KBM-7 (cell line): ENCODE measurements at places on chromosomes 11 and 22.
A peak's percentile ranks its signal among the peaks of the same experiment; 100 is the strongest.

GRCh38 chr11:13929395-13929891 lies 33.1 kb upstream of the SPON1 start:
- no peak for DNase-seq

- peak; percentile 14 for DNase-seq
These were observed 1.1 kb downstream of the TTLL12 start for GRCh38 chr22:43185860-43186261.

DNA sequence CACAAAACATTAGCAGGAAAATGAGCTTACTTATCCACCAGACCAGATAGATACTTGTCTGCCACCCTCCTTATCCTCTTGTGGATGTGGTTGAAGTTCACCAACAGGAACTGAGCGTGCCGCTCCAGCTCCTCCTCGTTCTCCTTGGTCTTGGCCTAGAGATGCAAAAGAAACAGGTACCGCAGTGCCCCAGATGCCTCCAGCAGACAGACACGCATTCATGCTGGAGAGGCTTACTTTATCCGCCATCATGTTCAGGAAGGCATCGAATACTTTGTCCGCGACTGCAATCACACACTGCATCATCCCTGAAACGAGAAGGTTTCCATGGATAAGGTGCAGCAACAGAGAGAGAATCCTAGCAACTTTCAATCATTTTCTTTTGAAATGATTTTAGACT lies 21.0 kb upstream of the SERPIND1 start:
- no peak for DNase-seq

DNA sequence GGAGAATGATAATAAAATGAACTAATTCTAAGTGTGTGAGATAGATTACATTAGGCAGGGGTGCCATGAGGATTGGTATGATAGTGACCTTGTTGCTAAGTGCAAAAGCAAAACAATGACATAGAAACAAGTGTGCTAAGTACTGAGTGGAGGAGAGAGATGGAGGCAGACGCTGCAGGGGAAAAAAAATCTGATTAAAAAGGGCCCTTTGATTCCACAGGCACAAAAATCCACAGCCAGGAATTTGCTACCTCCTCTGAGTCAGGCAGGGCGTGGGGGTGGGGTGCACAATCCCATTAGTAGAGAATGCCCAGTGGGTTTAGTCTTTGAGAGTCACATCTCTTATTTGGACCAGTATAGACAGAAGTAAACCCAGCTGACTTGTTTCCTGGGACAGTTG lies at the start of gene CNTF:
Gene CNTF, plus strand, starts transcription at position 322 of the 400 bp plus-strand sequence. CDS start 88 bp downstream, outside the sequence.
- no peak for DNase-seq

GRCh38 chr22:33119044-33119443 lies 60.9 kb upstream of the SYN3 start:
- DNase-seq, result no peak

DNA sequence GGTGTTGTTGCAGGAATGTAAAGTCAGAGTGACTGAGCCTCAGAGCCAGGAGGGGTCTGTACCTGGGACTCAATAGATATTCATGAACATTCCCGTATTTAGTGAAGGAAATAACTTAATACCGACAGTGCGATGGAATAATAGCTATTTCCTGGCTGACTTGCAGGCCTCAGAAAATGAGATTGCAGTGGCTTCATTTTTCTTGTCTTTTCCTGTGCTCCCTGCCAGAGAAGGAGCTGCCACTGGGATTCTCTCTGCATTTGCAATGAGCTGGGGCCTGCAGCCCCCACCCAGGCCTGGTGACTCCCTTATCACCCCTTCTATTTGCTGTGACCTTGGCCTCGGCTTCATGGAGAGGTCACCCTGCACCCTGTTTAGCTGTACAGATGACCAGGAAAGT lies 173.4 kb downstream of the MIAT start:
- no peak for DNase-seq

- DNase-seq, result peak; percentile 34
These were observed 782 bp downstream of the TMEM109 start for GRCh38 chr11:60914633-60915247.

DNA sequence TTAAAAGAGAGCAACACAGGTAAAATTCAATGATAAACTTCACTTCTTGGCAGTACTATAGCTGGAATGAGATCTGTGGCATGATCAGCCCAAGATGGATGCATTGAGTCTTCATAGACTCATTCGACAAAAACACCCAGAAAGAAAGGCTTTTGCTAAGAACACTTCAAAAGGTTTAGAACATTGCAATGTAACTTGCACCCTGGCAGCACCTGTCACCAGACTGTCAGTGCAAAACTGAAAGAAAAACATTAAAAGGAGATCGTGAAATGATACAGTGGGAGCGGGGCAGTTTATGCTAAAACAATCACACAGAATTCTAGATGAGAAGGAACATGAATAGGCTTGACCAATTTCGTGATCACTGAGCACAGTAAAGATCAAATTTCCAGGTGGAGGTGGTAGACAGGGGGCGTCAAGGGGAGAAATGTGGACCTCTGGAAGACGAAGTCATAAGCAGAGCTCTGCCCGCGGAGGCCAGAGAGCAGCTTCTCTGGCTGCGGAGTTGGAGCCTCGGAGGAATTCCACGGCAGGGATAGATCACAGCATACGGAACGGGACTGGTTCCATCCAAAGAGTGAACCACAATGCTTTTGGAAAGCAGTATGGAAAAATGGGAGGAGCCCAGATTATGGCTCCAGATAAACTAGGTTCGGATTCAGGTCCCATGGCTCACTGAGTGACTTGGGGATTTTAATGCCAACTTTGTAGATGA lies 11.9 kb downstream of the VSIG10L2 start:
- no peak for DNase-seq

GRCh38 chr11:60831501-60832079 lies 10.3 kb upstream of the CCDC86 start:
- no peak for DNase-seq

- no peak for DNase-seq
These were observed 4.9 kb upstream of the CYTH4 start for GRCh38 chr22:37277384-37277783.

DNA sequence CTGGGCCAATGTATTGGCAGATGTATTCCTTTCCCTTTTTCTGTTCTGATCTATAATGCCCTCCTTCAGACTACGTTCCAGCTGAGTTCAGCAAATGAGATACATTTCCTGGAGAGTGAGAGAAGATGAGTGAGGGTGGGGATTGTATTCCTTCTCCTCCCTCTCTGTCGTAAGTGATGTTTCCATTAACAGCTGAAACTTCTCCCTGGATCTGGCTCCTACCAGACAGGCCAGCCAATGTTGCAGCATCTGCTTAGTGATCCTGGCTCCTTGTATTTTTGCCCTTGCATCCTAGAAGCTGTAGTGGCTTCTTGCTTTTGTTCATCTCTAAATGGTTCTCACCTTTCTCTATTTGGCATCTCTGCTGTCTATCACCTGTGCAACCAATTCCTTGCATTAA lies 48.2 kb upstream of the MTMR2 start:
- DNase-seq, result no peak

DNA sequence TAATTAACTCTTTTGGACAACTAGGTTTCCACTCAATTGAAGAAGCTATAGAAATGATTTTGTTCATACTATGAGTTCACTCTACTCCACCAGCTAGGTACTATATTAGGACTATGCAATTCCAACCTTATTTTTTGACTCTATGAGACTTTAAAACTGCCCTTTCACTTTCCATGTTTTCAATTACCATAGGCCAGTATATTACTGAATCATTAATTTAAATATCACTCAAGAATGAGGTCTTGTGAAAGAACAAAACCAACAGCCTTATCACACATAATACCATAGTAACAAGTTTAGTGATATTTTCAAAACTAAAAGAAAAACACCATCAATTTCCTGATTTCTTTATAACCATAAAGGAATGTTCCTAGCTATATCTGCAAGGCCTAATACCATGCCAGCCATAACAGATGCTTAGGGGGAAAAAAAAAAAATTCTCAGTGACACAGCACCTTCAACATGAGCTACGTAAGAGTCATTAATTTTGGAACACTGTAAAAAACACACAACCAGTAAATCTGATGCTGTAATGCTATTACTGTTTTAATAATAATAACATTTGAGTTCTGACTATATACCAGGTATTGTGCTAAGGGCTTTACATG lies 6.1 kb downstream of the DCUN1D5 start:
- no peak for DNase-seq

DNA sequence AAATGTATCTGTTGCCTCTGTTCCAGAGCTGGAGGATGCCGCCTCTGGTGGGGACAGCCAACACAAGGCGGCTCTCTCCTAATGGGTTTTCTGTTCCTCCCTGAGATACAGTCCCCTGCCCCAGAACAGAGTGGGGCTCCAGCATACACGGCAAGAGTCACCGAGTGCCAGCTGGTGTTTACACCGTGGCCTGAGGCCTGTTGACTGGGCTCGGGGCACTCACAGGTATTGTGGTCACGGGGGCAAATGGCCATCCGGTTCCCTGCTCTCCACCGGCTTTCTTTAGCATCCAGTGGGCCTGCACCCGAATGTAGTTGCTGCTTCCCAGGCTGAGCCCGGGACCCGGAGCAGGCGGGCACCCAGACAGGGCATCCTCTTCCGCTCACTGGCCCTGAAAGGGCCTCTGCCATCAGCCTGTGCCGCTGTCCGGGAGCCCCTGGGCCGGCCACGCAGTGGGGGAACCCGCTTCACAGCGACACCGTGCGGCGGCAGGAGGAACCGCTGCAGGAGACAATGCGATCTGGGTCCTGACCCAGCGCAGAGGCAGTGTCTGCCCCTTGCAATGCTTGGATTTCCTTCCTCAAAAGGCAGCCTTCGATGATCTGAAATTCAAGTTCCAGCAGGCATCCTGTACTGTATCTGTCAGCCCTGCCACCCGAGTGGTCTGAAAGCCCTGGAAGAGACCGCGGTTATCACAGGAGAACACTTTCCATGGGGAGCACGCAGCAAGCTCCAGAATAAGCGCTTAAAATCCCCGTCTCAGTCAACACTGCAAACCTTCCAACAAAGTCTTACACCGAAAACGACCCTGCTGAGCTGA lies 859 bp upstream of the KRTAP5-5 start:
- peak; percentile 56 for DNase-seq

- no peak for DNase-seq
These were observed 2.3 kb downstream of the TSPAN18 start for GRCh38 chr11:44729063-44729462.

DNA sequence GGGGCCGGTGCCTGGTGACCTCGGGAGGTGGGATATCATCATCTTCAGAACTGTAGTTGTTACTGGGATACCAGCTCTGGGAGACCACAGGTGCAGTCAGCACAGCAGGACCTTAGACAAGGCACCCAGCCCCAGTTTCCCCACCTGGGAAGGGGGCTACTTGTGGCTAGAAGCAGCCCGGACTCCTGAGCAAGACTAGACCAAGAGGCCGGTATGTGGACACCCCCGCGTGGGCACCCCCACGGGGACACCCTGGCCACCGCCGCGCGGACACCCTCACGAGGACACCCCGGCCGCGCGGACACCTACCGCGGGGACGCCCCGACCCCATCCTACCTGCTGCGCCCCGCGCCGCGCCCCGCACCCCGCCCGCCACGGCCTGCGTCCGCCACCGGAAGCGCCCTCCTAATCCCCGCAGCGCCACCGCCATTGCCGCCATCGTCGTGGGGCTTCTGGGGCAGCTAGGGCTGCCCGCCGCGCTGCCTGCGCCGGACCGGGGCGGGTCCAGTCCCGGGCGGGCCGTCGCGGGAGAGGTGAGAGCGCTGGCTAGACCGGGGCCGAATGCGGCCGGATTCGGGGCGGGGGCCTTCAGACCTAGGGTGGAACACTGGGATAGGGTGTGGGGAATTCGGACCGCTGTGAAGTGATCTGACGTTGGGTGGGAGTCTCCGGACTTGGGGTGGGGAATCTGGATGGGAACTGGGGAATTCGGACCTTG lies at the start of the genes COMT and TXNRD2:
Gene COMT, plus strand, starts transcription at position 408 of the 718 bp plus-strand sequence. CDS start 20,755 bp downstream, outside the sequence.
Gene TXNRD2, minus strand, starts transcription at position 454 of the 718 bp plus-strand sequence. Its CDS starts 15 bp downstream, at position 439.
- peak; percentile 51 for DNase-seq

- peak; percentile 63 for DNase-seq
These were observed 93.9 kb downstream of the TECTA start for GRCh38 chr11:121194731-121195596.

- DNase-seq, result no peak
These were observed 47.5 kb upstream of the AQP11 start for GRCh38 chr11:77542296-77542695.

GRCh38 chr11:3807909-3808860 lies at the start of gene PGAP2:
Gene PGAP2 (plus strand): TSS chr11:3808560. CDS start chr11:3811260, 2,700 bp downstream.
- DNase-seq, result peak; percentile 85

GRCh38 chr11:30313580-30313979 lies 9.3 kb upstream of the ARL14EP start:
- DNase-seq, result no peak

DNA sequence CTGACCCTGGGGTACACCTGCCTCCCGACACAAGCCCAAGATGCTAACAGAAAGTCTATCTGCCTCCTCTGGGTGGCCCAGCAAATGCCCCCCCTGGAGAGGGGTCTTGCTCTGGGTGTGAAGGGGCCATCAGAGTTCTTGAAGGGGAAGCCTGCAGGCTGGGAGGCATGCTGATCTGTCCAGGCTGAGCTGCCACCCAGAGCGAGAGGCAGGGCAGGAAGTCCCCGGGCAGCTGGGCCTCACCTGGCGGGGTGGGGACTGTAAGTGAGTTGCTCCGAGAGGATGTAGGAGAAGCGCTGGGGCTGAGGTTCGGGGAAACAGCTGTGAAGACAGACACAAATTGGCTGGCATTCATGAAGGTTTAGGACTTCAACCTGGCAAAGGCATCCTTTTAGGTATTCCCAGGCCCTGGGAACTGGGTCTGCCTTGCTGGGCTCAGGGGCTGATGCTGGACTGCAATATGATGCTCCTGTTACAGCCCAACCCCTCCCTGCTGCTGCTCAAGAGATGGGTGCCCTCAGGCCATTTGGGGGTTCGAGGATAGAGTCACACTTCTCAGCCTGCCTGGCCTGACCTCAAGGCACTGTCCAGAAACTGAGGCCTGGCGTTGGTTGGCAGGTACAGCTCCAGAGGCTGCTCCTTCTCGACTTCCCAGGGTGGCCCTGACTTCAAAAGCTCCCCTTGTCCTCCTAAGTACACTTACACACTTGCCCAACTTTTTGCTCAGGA lies 60.2 kb upstream of the LYVE1 start:
- no peak for DNase-seq

- DNase-seq, result no peak
These were observed 68.9 kb upstream of the GNAZ start for GRCh38 chr22:23001463-23001862.

DNA sequence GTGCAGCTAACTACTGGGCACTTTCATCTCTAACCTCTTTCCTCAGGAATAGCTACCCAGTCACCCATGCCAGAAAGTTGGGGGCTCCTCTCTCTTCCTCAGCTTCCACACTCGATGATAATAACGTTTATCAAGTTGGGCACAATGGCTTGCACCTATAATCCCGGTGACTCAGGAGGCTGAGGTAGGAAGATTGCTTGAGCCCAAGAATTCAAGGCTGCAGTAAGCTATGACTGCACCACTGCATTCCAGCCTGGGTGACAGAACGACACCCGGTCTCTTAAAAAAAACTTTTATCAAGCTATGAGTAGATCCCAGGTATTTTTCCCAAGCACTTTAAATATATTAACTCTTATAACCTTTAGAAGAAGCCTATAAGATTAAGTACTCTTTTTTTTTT lies 2.0 kb downstream of the SF3A1 start:
- DNase-seq, result no peak

GRCh38 chr11:81301166-81301830 lies 1432.4 kb downstream of the FAM181B start:
- DNase-seq, result no peak

GRCh38 chr11:123034597-123034996 lies 27.3 kb downstream of the HSPA8 start:
- no peak for DNase-seq
